Stimulated activated naive B cell treated with anti-CD40 and anti-IgM and Interleukin-4, amounts not matched to agents 10 μg/mL and 1 μg/mL and 100 μg/mL, for 72 hours (primary cell): ENCODE measurements at places on chromosomes 16 and 17.
A peak's percentile ranks its signal among the peaks of the same experiment; 100 is the strongest.

- DNase-seq = no peak
Observed at GRCh38 chr16:4378161-4378666, 6.6 kb downstream of the VASN start.

GRCh38 chr16:67858500-67858899 is 11.0 kb upstream of the CENPT start:
- DNase-seq = no peak

- no peak for DNase-seq
Observed at GRCh38 chr17:32197987-32198386, 55.7 kb downstream of the RHOT1 start.

- no peak for DNase-seq
Observed at GRCh38 chr17:73196500-73196899, 3.6 kb downstream of the COG1 start.

- DNase-seq = no peak
Observed at GRCh38 chr17:79022507-79022991, 1.4 kb upstream of the C1QTNF1 start.

DNA sequence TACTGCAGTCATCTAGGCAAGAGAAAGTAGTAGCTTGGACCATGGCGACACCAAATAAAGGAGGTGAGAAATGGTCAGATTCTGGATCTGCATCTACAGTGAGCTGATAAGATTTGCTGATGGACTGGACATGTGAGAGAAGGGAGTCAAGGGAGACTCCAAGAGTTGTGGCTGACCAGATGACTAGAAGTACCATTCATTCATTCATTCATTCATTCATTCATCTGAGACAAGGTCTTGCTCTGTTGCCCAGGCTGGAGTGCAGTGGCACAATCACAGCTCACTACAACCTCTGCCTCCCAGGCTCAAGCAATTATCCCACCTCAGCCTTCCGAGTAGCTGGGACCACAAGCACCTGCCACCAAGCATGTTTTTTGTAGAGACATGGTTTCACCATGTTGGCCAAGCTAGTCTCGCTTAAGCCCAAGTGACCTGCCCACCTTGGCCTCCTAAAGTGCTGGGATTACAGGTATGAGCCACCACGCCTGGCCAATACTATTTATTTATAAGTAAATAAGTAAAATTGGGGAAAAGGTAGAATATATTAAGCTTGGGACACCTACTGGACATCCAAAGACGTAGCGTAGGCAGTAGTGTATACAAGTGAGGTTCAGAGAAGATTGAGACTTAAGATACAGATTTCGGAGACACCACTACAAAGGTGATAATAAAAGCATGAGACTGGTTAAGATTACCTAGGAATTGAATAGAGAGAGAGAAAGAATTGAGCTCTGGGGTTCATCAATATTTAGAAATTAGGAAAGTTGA is 15.7 kb upstream of the RNF43 start:
- DNase-seq = no peak

DNA sequence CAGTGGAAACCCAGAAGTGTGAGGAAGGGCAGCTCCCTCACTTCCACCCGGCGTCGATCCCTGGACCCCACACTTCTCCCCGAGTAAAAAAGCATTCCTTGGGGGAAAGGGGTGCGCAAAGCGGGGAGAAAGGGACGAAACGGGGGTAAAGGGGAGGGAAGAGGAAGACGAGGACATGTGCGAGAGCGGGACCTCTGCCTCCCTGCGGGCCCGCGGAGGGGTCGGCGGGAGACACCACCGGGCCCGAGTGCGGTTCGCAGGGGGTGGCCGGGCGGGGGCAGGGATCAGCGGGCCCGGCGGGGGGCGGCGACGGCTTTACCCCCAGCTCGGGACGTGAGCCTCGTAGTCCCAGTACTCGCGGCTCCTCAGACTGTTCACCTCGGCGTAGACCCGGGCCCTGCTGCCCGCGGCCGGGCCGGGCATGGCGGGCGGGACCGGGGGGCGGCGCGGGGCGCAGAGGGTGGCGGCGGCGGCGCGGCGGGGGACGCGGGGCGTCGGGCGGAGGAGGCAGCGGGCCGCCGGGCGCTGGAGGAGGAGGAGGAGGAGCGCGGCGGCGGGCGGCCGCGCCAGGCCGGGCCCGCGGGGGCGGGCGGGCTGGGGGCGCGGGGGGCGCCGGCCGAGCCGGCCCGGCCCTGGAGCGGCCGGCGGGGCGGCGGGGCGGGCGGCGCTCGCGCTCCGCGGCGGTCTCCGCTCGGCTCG is 443 bp downstream of the CSNK2A2 start:
- no peak for DNase-seq

GRCh38 chr16:76910931-76911330 is 280.1 kb upstream of the MON1B start:
- DNase-seq = no peak

GRCh38 chr16:55323637-55324271 is at the start of gene IRX6:
Gene IRX6, plus strand, starts transcription at chr16:55324203. Its CDS starts 889 bp downstream, at chr16:55325092.
- DNase-seq = no peak

DNA sequence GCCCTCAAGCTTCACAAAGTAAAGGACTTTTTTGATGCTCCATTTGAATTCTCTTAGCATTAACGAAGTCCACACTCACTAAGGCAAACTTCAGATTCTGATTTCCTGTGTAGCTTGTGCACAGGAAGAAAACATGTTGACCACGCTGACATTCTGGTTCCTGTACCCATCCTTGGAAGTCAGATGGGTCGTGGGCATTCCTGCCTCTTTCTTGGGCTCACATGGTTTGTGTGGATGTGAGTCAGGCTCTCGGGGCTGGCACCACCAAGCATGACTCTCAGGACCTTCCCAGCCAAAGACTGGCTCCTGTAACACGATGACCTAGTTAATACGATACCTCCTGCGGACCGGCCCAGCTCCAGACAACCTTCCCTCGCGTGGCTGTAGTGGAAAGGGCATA is 32.8 kb downstream of the ARSG start:
- DNase-seq = no peak

DNA sequence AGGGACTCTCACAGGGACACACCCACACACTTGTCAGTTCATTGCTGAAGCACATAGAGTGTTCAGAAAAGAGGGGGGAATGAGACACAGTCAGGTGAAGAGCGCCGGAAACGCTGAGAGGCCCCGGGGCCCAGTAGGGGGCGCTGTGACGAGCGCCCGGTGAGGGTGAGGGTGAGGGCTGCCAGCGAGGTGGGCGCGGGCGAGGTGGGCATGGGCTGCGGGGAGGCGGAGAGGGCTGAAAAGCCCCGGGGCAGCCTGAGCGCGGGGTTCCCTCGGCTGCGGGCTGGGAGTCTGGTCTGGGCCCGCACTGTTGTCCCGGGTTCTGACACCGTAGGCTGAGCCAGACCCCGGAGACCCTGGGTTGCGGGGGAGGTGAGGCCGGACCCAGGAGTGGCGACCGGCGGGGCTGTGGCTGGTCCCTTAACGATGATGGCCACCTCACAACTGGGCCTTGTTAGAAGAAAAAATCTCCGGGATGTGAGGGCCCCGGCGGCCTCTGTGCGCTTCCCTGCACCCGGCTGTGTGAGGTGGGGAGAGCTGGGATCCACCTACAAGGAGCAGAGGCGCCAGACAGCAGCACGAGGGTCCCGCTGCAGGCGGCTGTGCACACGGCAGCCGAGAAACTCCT is 91.4 kb downstream of the C16orf78 start:
- no peak for DNase-seq

GRCh38 chr17:39737760-39738567 is at the start of gene GRB7:
Gene GRB7, plus strand, starts transcription at chr17:39737938. Its CDS starts 4,364 bp downstream, at chr17:39742302.
- no peak for DNase-seq

DNA sequence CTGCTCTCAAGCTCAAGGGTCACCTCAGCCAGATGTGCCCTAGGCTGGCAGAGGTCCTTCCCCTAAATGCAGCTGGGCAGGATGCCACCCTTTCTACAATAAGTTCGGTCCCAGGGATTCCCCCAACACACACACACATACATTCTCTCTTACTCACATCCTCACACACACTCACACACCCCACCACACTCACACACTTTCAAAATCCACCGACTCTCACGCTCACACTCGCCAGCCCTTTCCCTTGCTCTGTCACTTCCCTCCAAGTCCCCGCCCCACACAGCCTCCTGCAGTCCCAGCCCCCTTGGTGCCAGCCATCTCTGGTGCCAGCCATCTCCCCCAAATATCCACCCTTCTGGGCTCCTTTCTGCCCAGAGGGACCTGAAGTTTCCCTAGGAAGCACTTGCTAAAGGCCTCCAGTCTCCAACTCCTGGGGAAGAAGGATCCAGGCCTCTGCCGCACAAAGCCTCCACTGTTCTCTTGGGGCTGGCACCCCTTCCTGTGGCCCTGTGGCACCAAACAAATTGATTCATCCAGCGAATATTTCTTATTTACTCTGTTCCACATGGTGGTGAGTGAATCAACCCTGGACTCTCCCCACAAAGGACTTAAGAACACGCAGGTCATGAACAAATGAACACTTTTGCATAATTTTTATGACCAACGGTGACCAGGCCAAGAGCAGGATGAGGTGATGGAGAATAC is 3.8 kb upstream of the USP36 start:
- DNase-seq = peak; percentile 23

DNA sequence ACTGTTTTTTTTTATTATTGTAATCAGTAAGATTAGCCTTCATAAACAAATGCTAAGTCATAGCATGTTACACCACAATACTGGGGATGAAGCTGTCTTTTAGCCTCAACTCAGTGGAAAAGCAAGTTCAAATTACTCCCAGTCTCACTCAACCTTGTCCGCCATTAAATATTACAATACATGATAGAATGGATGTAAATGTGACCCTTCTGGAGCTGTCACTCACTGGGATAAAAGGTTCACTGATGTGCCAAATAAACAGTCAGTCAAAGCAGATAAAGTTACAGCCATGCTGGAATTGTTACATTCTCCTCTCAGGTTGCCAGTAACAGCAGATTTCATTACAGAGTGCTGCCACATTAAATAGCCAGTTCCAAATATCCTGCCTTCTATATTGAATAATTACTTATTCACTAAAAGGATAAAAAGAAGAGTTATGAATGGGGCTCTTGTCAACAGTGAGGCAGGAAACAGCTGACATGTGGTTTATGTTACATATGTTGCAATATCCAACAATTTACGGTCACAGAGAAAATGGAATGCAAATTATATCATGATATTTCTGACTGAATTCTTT is 53.4 kb downstream of the BRIP1 start:
- no peak for DNase-seq

- DNase-seq = no peak
Observed at GRCh38 chr17:62761884-62762283, 46.2 kb downstream of the MARCHF10 start.

- no peak for DNase-seq
Observed at GRCh38 chr17:71501711-71502110, 619.1 kb upstream of the SOX9 start.

- DNase-seq = no peak
Observed at GRCh38 chr16:5850632-5851392, 753.2 kb upstream of the EEF2KMT start.

GRCh38 chr17:8466456-8466855 is 30.8 kb downstream of the NDEL1 start:
- DNase-seq = no peak

- no peak for DNase-seq
Observed at GRCh38 chr16:2955779-2956578, 8.1 kb upstream of the KREMEN2 start.

DNA sequence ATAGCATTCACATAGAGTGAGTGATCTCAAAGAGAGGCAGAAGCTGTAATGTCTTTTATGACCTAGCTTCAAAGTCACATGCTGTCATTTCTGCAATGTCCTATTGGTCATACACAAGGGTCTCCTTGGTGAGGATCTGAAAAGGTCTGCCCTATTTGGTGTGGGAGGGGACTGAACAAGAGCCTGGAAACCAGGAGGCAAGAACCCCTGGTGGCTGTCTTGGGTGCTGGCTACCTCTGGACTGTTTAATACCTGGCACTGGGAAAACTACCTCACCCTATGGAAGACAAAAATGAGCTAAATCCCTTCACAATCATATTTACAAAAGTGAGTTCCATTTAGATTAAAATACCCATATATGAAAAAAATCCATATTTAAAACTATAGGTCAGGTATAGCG is 9.0 kb downstream of the KCTD13 start:
- no peak for DNase-seq

- no peak for DNase-seq
Observed at GRCh38 chr16:64133366-64133765, 988.5 kb downstream of the CDH11 start.

DNA sequence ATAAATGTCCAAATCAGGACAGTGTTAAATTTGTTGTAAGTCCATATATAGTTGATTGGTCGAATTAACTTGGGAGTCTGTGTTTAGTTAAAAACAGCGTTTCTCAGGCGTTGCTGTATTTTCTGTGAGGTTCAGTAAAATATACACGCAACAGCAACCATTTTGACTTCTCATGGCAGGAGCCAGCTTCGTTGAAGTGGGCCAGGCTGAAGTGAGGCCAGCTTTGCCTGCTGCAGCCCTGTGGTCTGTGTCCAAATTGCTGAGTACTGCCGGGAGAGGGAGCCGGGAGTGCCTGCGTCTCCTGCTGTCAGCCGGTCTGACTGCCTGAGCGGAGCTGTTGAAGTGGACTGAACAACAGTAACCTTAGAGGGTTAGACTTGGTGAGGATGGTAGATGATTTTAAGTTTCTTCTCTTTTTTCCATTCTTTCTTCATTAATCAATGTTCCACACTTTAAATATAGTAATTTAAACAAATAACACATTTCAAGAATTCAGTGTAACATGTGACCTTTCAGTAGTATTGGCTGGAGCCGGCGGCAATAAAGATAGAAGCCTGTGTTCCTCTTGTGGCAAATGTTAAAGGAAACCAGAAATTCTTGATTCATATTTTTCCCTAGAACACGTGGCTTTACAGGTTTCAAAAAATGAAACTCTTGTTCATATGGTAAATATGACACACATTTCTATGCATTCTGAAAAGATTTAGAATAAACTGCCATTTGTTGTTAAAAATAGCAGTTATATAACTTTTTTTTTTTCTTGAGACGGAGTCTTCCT is 37.0 kb upstream of the ZNF750 start:
- no peak for DNase-seq

DNA sequence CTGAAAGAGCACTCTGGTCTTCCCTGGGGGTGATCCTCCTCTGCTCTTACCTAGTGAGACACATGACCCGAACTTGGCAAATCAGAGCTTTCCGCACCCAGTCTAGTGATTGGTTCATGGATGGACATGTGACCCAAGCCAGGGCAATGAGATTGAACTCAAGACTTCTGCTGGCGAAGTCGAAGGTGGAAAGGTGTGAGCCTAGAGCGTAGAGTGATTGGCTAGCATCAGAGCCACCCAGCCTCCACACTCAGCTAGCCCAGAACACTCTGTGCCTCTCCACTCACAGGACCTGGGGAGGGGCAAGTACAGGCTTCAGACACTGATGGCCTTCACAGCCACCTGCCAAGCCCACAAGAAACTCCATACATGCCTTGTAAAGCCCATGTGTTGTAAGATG is 17.6 kb downstream of the ATPAF2 start:
- no peak for DNase-seq

GRCh38 chr17:18993905-18994526 is 10.5 kb downstream of the FAM83G start:
- DNase-seq = no peak
